Esophagus muscularis mucosa (tissue), 4 donors: ENCODE measurements at places on chromosomes 5 and 9. TPM values are rescaled to one million over a fixed set of nuclear protein-coding genes. Genes with fewer than 3 reads are reported as not detected.
A peak's percentile ranks its signal among the peaks of the same experiment; 100 is the strongest.

DNA sequence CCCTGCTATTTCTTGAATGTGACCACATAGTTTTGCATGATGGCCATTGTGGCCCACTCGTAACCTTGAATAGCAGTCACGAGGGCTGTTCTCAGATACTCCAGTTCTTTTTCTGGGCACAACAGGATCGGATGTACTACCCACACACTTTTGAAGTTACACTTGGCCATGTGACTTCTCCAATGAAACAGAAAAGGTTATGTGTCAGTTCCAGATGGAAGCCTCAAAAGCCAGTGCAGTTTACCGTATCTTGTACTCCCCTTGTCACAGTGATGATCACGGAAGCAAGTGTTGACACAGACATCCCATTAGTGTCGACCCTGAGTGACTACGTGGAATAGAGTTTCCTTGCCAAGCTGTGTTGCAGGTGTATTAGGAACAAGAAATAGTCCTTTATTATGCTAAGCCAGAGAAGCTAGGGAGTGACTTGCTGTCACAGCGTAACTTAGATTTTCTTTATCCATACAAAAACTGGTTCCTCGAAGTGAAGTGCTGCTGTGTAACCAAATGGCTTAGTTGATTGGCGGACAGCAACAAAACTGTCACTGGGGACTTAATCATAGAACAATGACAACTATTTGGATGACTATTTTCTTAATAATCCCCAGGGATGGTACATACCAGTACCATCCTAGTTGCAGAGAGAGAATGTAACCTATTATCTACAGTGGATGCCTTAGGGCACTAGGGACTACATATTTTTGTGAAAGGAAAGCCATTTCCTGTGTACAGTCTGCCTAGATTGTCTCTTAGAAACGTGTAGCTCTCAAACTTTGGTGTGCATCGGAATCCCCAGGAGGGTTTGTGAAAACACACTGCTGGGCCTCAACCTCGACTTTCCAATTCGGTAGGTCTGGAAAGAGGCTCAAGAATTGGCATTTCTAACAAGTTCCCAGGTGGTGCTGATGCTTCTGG, 90.1 kb upstream of the DMRT1 start:
- DNase-seq: no peak

TNC gene
- 576 TPM for total RNA-seq

DNA sequence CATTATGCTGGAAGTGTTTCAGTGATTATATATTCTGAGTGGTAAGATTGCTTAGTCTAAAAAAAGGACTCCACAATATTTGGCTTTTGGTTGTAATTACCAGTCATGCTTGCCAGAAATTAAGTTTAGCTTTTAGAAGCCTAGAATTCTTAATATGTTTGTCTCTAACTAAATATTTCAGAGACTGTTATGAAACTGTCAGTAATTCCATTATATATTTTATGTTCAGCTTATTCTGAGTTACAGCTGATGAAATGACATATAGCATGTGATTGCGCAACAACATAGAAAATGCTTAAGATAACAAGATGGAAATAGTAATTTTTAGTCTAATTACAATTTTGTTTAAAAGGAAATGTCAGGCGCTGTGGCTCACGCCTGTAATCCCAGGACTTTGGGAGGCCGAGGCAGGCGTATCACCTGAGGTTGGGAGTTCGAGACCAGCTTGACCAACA, 44.2 kb downstream of the KIAA1958 start:
- DNase-seq: no peak

CEL gene
- 0.23 TPM for total RNA-seq

RAB24 gene
- total RNA-seq: 29.5 TPM

- peak; percentile 91 for DNase-seq
These were observed 18.3 kb upstream of the ORM1 start for GRCh38 chr9:114304416-114305188.

MARCOL gene
- total RNA-seq: not detected

GRCh38 chr9:70079417-70080037, 35.9 kb downstream of the MAMDC2 start:
- DNase-seq: no peak
